Activated T-helper 1 cell treated with Interleukin-2 at 50 U/mL for 16 hours (primary cell): ENCODE measurements at places on chromosomes 12 and 14.

DNA sequence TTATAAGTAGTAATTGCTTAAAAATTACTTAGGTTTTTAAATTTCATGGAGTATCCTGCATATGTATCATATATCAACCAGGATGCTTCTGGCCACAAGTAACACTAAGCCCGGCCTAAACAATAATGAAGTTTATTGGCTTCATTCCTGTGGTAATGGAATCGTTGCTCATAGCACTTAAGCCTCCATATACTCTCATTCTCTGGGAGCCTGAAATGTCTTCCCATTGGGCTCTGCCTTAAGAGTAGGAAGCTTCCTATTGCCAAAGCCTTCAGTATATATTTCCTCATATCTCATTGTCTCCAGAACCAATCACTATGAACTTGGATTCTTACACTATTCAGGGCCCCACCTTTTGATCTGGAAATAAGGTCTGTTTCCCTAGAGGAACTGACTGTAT, 83.8 kb upstream of the DNM1L start:
- DNase-seq: no peak

DNA sequence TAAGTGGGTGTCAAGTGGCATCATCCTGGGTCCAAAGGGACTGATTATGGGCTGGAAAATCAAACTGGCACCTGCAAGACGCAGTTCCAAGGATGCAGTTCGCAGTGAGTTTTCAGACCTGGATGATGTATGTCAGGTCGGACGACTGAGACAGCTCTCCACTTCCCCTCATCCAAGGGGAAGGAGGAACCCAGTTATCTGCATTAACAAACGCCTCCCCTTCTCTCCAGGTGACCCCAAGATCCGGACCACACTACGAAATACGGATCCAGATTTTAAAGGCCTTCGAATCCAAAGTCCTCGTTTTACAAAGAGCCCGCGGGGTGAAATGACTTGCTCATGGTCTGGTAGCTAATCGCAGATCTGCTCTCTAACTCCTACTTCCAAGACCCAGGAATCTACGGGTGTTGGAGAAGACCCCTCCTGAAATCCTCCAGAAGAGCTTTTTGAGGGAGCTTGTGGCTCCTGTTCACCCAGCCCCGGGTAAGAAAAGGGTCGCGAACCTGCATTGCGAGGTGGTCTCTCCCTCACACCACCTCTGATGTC, 460 bp upstream of the SYNE2 start:
- DNase-seq: no peak

- DNase-seq: no peak
These were observed 3.9 kb downstream of the KDM2B start for GRCh38 chr12:121576851-121577391.

- no peak for DNase-seq
These were observed 1.6 kb upstream of the CDKN1B start for GRCh38 chr12:12715459-12716150.

DNA sequence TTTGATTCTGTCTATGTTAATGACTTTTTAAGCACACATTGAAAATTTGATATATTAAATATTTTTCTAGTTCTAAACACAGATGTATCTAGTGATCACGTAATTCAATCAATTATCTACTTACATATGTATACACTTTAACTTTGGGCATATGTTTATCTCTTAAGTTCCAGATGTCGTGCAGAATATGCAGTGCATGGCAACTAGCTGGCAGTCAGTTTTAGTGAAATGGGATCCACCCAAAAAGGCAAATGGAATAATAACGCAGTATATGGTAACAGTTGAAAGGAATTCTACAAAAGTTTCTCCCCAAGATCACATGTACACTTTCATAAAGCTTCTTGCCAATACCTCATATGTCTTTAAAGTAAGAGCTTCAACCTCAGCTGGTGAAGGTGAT, 105.3 kb downstream of the PTPRQ start:
- DNase-seq: no peak

DNA sequence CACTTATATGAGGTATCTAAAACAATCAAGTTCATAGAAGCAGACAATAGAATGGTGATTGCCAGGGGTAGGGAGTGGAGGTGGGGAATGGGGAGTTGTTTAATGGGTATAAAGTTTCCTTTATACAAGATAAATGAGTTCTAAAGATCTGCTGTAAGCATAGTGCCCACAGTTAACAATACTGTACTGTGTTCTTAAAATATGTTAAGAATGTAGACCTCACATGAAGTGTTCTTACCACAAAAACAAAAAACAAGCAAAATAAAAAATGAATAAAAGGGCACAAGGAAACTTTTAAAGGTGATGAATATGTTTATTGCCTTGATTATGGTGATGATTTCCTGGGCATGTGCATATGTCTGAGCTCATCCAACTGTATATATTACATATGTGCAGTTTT, 211.8 kb downstream of the MSRB3 start:
- DNase-seq: no peak

GRCh38 chr12:19186722-19187661, 57.5 kb downstream of the PLEKHA5 start:
- no peak for DNase-seq

- no peak for DNase-seq
These were observed 59.2 kb upstream of the ZDHHC17 start for GRCh38 chr12:76704693-76705092.

DNA sequence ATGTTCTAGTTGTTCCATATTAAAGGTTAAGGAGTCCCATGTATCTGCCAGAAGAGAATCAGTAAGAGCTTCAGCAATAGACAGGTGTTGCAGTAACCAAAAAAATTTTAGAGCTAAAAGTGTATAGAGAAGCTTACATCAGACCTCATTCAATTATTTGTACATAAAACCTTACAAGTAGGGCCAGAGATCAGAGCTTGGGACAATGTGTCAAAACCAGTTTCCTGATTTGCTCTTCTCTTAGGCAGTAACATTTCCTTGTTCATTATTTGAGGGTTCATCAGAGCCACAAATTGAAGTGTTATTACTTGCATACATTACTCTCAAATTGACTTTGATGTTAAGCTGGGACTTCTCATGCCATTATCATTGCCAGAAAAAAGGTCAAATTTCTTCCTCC, 55.5 kb upstream of the ATXN7L3B start:
- no peak for DNase-seq

DNA sequence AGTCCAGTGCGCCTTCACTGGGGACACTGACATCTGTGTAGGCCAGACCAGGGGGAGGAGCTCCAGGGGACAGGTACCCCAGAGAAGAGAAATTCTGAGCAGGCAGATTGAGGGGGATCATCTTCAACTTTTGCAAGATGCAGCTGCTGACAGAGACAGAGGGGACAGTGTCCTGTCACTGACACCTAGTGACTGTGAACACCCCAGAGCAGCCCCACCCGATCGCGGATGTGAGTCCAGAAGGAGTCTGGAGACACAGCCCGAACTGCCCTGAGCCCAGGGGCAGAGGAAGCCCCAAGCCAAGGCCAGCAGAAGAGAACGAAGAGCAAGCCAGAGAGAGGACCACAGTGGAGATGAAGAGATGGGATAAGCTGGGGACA, 21.7 kb upstream of the LRTM2 start:
- no peak for DNase-seq

- DNase-seq: no peak
These were observed 2.7 kb downstream of the ZNF410 start for GRCh38 chr14:73889376-73889775.

GRCh38 chr12:30088259-30088995, 304.7 kb upstream of the TMTC1 start:
- DNase-seq: no peak

- DNase-seq: no peak
These were observed 18.5 kb downstream of the ATL1 start for GRCh38 chr14:50578433-50578832.

DNA sequence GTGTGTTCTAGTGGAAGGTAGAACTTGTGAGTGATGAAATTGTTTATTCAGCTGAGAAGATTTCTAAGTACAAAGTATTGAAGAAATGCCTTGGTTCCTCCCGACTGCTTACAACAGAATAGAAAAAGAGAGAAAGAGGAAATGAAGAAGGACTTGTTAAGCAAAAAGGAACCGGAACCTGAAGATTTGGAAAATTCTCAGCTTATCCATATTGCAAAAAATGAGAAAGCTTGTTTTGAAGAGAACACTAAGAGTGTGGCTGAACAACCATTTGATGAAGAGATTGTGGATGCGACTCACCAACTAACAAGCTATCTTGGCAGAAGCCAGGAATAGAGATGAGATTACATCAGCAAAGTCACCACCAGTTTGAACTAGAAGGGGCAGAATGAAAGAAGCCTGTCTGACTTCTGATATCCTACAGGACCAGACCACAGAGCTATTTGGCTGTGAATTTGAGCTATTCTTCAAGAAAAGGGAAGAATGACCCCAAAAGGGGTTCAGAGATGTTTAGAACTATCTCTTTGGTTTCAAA, 15.1 kb downstream of the NDUFA9 start:
- DNase-seq: no peak

DNA sequence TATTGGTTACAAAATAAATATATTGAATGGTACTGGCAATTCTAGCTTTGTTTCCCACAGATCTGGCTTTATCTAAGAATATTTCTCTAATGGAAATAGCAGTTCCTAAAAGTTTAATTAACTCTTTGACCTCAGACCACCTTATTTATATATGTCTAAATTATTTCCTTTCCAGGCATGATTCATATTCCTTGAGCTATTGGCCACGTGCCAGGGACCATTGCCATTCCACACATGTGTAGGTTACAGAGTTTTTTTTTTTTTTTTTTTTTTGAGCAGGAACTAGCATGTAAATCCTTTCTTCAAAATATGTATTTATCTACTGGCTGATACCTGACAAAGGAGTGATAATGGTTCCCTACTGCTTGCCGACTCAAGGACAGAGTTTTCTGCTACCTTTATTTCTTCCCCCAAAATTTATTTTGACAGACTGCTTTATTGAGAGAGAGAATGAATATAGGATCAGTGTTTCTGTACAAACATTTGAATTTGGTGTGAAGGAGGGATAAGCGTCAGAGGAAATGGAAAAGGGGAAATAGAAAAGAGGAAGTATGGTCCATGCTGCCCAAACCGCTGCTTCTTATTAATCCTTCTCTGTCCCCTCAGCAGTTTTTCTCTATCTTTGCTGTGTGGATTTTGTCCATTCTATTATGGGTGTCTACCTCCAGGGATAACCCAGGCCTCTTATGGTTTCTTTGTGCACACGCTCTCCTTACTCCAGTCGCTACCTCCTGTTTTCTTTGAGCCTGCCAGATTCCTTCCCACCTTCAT, 36.4 kb downstream of the PDE3A start:
- DNase-seq: no peak

GRCh38 chr14:84403585-84403984, 1126.4 kb upstream of the FLRT2 start:
- no peak for DNase-seq

DNA sequence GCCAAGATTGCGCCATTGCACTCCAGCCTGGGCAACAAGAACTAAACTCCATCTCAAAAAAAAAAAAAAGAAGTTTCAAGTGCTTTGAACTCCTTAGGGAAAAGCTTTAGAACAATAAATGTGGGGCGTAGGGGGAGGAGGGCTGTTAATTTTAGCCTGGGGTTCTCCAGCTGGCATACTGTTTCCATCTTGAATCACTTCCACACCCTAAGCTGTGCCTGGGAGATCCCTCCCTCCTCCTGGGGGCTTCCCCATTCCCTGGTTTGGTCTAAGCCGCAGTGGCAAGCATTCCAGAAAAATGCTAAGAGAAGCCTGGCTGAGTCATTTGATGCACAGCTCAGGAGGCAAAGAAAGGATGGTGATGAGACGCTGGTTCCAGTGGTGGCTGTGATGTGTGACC, 2.3 kb upstream of the ZNF384 start:
- no peak for DNase-seq

DNA sequence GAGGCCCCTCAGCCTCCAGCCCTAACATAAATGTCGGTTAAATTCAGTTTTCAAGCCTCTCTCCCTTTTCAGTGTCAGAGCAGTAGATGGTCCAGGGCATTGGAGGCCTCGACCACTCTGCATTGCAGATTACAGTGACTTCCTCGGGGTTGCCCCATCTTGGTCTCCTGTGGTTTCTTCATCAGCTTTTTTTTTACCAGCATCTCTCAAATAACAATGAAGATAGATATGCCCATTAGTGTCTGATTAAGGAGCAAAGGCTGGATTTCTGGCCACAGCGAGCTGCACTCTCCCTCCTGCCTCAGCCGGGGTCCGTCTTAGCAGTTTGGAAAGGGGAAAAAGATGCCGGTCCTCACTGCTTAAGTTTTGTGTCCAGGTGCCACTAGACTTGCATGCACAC, 49.7 kb downstream of the C14orf132 start:
- DNase-seq: no peak
